ENCODE measurements at places on chromosomes 7 and 10. TPM values are rescaled to one million over a fixed set of nuclear protein-coding genes. Genes with fewer than 3 reads are reported as not detected.

The LIPM gene
- total RNA-seq: not detected

The NEUROG3 gene
- total RNA-seq: not detected

The TIMM23B gene
- total RNA-seq: 17.4 TPM

The ANKRD30A gene
- not detected for total RNA-seq

The EBLN1 gene
- not detected for total RNA-seq

The SLC26A3 gene
- not detected for total RNA-seq

The TIMM23 gene
- 83.0 TPM for total RNA-seq

The PROSER2 gene
- total RNA-seq: 1.1 TPM

The PPP1R17 gene
- not detected for total RNA-seq

The BHLHA15 gene
- 0.37 TPM for total RNA-seq

The FOXK1 gene
- 22.6 TPM for total RNA-seq

The VGF gene
- 0.14 TPM for total RNA-seq

The SOSTDC1 gene
- not detected for total RNA-seq

The JCAD gene
- 30.9 TPM for total RNA-seq

The SEMA3E gene
- 2.0 TPM for total RNA-seq

The GPAM gene
- 21.8 TPM for total RNA-seq

The CCDC3 gene
- total RNA-seq: 1.3 TPM

The FZD1 gene
- 15.6 TPM for total RNA-seq

The NUP205 gene
- total RNA-seq: 26.2 TPM

The COL1A2 gene
- 4,803 TPM for total RNA-seq

The ARHGEF5 gene
- total RNA-seq: 0.71 TPM

Data from smooth muscle cell of bladder (primary cell).